Stimulated activated CD8-positive, alpha-beta memory T cell treated with anti-CD3 and anti-CD28 coated beads, Interleukin-4, amount 100 ng/mL, for 48 hours (primary cell): ENCODE measurements at places on chromosomes 3 and 15.
A peak's percentile ranks its signal among the peaks of the same experiment; 100 is the strongest.

DNA sequence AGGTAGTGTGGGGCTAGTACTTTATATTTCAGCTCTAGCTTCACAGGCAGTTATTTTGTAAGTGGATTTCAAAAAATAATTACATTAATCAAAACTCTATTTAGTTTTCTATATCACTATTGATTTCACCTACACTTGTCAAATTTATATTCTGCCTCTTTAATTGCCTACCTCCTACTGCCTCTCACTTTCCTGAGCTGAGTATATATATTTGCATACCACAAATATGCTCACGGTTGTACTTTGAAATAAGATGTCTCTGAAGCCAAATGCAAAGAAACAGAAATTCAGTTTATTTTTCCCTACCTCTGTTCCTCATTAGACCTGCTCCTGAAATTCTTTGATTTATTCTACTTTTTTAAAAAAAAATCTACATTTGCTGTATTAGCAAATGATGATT lies 309.3 kb upstream of the TGFBR2 start:
- DNase-seq, result no peak

- no peak for DNase-seq
Measured at GRCh38 chr3:11001020-11001657, 8.6 kb downstream of the SLC6A1 start.

DNA sequence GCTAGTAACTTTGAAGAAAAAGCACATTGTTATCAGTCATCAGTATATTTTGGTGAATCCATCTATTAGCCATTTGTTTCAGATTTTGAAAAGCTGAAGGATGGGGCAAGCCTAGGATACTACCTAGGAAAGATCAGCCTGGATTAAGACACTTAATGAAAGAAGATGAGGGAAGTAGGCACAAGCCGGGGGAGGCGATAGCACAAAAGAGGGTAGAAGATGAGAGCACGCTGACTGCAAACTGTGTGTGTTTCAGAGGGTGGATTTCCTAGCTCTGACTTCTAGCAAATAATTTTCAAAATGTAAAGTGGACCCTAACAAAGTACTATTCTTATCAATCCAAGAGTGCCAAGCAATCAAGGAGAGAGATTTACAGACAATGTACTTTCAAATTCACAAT lies 22.2 kb upstream of the SOX2 start:
- no peak for DNase-seq

GRCh38 chr3:132879656-132880055 lies 157.4 kb upstream of the NPHP3 start:
- DNase-seq, result no peak

- DNase-seq, result peak; percentile 56
Measured at GRCh38 chr15:78438619-78439285, 736 bp downstream of the IREB2 start.

- DNase-seq, result no peak
Measured at GRCh38 chr3:58536501-58537411, at the start of gene ACOX2. Gene ACOX2, minus strand, starts transcription at chr3:58537190. Its CDS starts 2,084 bp downstream, at chr3:58535106.

GRCh38 chr3:108091498-108092250 lies 843 bp upstream of the CD47 start:
- peak; percentile 56 for DNase-seq

DNA sequence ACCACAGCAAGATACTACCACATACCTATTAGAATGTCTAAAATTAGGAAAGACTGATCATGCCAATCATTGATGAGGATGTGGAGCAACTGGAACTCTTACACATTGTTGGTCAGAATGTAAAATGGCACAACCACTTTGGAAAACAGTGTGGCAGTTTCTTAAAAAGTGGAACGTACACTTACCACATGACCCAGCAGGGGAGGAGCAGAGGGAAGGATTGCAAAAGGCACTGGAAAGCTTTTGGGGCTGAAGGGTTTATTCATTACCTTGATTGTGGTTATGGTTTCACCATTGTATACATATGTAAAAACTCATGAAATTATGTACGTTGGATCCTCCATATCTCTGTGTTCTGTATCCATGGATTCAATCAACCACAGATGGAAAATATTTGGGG lies 3.3 kb upstream of the EHD4 start:
- DNase-seq, result peak; percentile 5

- DNase-seq, result no peak
Measured at GRCh38 chr3:136772709-136773108, 20.5 kb upstream of the STAG1 start.

- DNase-seq, result peak; percentile 81
Measured at GRCh38 chr3:13073326-13074005, at the start of gene IQSEC1. Gene IQSEC1, minus strand, starts transcription at chr3:13073429. Its CDS starts 415 bp downstream, at chr3:13073014.

GRCh38 chr15:33641069-33641468 lies 327.2 kb upstream of the CHRM5 start:
- DNase-seq, result no peak

DNA sequence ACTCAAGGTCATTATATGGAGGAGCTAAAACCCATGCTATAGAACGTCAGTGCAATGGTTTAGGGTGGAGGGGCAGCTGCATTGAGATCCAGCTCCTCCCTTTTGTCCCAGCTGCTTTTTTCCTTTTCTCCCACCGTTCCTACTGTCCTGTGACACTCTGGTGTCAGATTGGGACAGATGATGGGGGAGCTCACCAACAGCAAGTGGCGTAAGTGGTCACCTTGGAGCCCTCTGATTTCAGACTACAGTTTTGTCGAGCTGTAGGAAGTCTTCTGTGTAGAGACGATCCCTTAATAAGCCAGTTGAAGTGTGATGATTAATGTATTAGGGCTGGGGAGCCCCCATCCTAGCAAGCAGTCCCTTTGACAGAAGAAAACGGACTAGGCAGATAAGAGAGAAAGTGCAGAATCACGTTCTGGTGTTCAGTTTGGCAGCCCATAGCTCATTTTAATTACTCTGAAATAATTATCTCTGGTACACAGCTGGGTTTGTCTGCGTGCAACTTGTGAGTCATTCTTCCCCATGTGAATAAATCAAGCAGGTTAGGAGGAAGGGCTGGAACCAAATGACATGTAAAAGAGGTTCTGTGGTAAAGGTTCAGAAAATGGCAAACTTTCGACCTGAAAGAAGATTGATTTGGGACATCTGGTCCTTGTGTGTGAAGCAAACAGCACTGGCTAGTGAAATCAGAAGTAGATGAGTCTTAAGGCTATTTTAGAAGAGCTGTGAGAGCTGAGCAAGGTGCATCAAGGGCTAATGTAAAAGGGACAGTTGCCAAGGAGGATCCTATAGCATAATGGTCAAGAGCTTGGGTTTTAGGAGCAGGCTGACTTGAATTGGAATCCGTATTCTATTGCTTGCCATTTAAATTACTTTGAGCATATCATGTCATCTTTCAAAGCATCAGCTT lies 241.4 kb downstream of the EDEM1 start:
- no peak for DNase-seq

DNA sequence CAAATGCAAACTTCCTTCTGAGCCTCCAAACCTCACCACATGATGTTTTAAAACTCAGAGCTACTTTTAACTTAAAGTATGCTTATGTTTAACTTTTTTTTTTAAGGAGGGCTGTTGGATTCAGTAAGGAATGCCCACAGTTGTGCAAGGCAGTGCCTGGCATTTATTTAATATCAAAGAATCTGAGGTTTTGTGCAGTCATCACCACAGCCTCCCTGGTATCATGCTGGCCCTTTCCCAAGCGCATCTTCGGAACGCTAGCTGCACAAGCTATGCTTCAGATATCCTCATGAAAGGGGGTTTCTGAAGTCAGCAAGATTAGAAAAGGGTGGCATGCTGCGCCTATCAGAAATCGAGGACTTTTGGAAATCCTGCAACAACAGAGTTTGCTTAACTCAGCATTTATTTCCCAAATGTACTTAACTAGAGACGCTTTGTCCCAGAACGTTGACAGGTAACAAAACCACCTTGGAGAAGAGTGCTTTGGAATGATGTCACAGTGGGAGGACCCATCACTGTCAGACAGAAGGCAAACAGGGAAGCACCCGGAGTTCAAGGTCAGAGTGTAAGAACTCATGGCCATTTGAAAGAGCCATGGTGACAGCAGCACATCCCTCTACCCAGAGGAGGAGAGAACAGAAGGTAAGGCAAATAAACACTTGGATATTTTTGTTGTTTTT lies 120.2 kb upstream of the IGF1R start:
- no peak for DNase-seq

DNA sequence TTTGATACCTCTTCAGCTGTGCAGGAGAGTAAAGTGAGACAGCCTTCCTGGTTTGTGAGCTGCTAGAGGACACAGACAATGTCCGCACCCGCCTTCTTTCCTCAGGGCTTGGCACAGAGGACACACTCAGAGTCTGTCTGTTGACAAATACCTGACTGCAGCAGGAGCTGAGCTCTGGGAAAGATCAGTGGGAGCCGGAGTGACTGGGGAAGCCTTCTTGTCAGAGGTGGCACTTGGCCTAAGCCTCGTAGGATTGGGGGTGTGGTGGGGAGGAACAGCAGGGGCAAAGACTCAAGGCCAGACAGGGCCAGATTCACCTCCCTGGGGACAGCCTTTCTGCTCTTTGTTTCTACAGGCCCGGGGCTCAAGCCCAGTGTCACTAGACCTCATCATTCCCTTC lies 3.3 kb upstream of the IL17RC start:
- DNase-seq, result no peak

GRCh38 chr3:14902719-14903118 lies 44.7 kb upstream of the NR2C2 start:
- no peak for DNase-seq

- DNase-seq, result no peak
Measured at GRCh38 chr15:69610277-69610676, 157.7 kb downstream of the RPLP1 start.

GRCh38 chr15:69523010-69524001 lies 70.7 kb downstream of the RPLP1 start:
- DNase-seq, result peak; percentile 86

- DNase-seq, result no peak
Measured at GRCh38 chr3:123552768-123553167, 32.1 kb downstream of the HACD2 start.

DNA sequence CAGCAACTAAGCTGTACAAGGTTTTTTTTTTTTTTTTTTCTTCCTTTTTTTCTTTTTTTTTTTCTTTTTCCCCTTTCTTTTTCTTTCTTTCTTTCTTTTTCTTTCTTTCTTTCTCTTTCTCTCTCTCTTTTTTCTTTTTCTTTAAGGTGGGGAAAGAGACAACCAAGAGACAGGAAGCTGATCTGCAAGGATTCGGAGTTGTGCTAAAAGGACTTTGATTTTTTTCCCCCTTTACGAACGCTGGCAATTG lies 148 bp downstream of the RBMS3 start:
- no peak for DNase-seq

- no peak for DNase-seq
Measured at GRCh38 chr15:35519541-35520149, 26.3 kb downstream of the DPH6 start.

GRCh38 chr3:127428344-127428997 lies 140.6 kb upstream of the PRR20G start:
- DNase-seq, result no peak

DNA sequence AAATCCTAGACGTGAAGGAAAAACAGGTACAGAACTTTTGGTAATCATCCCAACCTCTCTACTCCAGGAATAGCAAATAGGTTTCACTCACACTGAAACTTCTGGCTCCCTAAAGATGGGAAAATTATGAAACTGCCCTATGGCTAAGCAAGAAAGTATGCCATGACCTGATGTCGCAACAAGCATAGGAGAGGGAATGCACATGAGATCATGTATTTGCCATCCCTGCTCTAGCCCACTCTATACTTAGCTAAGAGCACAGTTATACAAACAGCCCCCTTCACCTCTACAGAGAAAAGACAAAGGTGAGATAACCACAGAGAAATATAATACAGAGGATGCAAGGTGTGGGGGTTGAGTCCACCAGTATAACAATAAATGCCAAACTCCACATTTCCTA lies 102.7 kb downstream of the TBC1D5 start:
- no peak for DNase-seq

DNA sequence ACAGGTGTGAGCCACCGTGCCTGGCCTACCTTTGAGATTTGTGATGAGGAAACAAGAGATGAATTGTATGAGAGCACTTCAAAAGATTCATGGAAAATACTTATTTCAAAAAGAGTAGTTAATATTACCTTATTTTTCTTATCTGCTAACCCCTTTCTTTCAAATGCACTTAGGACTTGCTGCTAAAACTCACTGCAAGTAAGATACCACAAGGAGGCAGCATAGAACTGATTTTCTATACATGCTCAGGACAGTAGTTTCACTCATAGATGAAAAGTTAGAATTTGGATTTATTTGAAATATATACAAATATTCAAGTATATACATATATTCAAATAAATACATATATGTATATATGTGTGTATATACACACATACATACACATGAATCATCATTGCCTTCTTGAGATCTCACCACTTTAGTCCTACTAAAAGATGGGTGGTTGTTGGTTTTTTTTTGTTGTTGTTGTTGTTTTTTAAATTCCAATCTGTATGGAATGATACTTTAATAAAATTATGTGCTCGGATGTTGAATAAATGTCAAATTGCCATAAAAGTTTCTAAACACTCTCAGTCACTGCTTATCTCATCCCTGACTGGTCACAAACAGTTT lies 2.4 kb downstream of the CCNDBP1 start:
- DNase-seq, result no peak

DNA sequence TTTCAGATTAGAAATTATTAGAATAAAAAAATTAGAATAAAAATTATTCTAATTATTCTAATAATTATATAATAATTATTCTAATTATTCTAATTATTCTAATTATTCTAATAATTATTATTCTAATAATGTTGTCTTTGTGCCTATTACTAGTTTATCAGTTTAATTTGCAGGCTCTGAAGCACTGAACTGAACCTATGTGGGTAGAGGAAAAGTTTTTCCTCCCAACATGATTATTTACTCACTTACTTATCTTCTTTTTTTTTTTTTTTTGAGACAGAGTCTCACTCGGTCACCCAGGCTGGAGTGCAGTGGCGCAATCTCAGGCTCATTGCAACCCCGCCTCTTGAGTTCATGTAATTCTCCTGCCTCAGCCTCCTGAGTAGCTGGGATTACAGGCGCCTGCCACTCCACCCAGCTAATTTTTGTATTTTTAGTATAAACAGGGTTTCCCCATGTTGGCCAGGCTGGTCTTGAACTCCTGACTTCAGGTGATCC lies 39.7 kb upstream of the C15orf39 start:
- DNase-seq, result no peak

GRCh38 chr15:78315686-78316282 lies 16.4 kb upstream of the SKIC8 start:
- no peak for DNase-seq

DNA sequence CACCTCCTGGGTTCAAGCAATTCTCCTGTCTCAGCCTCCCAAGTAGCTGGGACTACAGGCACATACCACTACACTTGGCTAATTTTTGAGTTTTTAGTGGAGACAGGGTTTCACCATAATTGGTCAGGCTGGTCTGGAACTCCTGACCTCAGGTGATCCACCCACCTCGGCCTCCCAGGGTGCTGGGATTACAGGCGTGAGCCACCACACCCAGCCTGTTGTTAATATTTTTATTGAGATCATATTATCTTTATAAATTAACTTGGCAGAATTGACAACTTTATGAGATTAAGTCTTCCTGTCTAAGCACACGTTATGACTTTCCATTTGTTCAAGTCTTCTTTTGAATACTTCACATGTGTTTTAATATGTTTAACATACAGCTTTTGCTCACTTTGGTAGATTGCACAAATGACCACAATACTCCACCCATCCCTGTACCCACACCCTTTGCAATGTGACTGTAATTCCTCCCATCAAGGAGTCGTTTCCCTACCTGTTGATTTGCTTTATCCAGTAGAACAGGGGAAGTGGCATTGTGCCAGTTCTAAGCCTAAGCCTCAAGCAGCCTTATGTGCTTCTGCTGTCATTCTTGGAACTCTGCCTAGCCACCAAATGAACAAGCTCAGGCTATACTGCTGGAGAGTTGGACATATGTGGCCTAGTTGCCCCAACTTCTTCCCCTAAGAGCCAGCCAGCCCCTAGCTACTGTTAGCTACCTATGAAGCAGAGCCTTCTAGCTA lies 8.2 kb downstream of the XYLB start:
- DNase-seq, result no peak
